ENCODE measurements at places on chromosomes 16 and 17.
A peak's percentile ranks its signal among the peaks of the same experiment; 100 is the strongest.

DNA sequence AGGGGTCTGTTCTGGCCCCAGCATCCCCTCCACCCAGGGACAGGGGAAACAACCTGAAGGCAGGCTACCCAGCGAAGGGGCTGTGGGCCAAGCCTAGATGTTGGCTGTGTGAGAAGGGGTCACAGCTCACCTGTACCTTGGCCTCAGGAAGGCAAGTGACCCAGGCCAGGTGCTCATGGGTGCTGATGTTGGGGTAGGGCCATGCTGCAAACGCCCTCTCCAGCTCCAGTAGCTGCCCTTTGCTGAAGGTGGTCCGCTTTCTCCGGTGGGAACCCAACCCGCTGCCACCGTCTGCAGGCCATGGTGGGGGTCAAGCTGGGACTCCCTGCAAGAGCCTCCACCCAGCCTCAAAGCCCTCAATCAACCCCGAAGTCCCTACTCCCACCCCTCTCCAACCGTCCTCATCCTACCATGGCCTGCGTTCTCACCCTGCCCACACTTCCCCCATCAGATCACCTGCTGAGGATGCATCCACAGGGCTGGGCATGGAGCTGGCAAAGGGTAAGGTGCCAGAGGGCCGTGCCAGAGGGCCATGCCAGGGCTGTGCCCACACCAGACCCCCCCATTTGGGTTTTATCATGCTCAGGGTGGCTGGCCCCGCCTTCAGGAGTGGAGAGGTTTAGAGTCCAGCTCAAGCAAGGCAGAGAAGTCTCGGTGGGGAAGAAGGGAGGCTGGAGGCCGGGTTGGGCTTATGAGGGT, at the start of gene SEBOX:
SEBOX (minus strand) TSS at position 535 of the 699 bp plus-strand sequence; CDS start at position 487, 48 bp downstream.
- DNase-seq = no peak

GRCh38 chr17:49053171-49053829, 56.1 kb downstream of the IGF2BP1 start:
- DNase-seq = no peak

DNA sequence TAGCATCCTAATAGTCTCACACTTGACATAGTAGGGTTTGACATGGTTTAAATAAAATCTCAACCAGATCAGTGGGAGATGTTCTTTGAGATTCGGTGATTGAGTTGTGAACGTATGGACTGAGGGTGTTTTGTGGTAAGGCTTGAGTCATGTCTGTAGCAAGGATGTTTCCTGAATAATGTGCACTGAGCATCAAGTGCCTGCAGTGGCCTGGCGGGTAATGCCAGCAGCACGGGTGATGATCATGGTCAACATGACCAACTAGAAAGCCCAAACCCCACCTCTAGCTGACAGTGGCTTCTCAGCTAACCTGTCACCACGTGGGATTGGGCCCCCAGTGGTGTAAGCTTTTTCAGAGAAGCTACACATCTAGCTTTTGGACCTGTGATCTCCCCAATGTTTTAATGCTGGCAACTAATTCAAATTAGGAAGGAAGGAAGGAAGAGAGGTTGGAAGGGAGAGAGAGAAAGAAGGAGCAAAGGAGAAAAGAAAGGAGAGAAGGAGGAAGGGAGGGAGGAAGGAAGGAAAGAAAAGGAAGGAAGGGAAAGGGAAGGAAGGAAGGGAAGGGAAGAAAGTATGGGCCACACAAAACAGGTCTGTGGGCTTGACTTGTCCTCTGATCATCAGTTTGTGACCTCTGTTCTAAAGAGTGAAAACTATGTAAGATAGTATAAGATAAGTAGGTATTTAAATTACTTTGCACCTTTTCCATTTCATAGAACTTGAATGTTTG, 55.4 kb downstream of the WWOX start:
- DNase-seq = peak; percentile 50

GRCh38 chr17:32795339-32795979, 81.5 kb downstream of the MYO1D start:
- DNase-seq = no peak

- no peak for DNase-seq
Measured at GRCh38 chr17:33201283-33201682, 91.8 kb downstream of the ASIC2 start.

- peak; percentile 92 for DNase-seq
Measured at GRCh38 chr17:58317421-58318064, 11.1 kb downstream of the TSPOAP1 start.

DNA sequence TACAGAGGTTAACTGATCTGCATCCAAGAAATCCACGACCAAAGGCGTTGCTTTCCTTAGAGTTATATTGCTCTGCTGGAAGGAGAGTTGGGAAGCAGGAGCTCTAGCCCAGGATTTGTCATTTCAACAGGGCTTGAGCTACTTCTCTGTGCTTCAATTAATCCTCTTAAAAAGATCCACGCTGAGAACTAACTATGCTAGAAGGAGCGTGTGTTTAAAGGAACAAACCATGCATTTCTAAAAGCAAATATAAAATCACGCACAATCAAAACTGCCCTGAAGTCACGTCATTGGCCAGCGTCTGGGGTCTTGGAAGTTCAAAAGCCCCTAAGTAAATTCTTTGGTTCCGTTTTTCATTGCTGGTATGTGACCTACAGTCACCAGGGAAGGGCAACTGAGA, 1.1 kb downstream of the ARL6IP1 start:
- DNase-seq = no peak

GRCh38 chr17:8072341-8072728, 15.2 kb downstream of the ALOX12B start:
- DNase-seq = no peak

- DNase-seq = no peak
Measured at GRCh38 chr16:49460786-49461470, 87.3 kb downstream of the C16orf78 start.

DNA sequence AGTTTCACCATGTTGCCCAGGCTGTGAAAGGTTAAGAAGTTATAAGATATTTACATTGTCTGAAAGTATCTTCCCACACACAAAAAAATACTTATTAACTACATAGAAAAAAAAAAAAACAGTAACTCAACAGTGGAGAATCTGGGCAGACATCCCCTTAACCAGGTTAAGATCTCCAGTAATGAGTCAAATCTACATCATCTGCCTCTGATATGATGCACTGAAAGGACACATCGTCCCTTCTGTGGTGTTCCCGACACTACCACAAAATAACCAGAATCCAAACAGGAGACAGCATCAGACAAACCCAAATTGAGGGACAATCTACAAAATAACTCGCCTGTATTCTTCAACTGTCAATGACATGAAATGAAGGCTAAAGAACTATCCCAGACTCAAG, 40.0 kb downstream of the CMTM4 start:
- peak; percentile 8 for DNase-seq

DNA sequence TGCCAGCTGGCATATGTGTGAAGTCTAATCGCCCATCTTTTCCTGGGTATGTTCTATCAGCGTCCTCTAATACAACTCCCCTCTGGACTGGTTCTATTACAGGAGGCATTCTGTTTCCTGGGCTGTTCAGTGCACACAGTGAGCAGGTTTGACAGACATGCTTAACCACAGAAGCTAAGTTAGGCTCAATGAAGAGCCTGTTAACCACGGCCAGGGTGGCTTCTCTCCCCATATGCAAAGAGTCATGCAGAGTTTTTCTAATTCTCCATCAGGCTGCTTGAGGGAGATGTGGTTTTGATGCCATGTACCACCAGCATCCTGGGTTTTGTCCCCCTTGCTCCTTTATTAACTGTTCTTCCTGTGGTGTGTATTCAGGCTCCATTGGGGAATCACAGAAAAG, 57.2 kb upstream of the ALOX12 start:
- DNase-seq = no peak

DNA sequence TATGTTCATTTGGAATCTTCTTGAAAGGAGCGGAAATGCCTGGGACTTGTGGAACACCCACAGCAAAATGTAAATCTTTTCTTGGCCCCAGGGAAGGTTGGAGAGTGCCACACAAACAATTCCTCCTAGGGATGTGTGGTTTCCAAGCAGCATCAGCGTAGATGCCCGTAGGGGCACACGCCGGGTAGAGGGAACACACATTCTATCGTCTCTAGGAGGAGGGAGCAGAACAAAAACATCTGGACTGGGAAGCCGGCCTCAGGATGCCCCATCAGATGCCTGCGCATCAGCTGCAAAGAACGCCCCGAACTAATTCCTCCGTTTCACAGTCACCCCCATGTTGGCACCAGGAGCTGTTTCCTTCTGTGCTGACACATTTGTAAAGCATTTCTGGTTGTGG, 357.9 kb upstream of the ZFHX3 start:
- DNase-seq = no peak

GRCh38 chr16:82059161-82059982, 24.3 kb downstream of the HSD17B2 start:
- DNase-seq = no peak

DNA sequence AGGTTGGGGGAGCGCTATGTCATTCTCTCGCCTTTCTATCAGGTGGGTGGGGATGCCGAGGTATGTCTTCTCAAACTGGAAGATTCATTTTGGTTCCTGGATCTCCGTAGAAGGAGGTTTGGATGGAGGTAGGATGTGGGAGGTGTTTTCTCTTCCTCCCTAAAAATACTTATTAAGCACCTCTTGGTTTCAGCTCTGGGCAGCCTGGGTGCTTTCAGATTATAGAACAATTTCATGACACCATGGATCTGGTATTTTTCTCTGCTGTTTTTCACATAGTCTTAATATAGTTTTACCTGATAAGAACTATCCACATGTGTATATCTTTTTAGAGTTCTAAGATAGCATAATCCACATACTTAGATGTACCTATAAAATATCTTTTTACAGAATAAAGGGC, 92.9 kb downstream of the YPEL2 start:
- no peak for DNase-seq

Data from activated CD4-positive, alpha-beta T cell treated with anti-CD3 and anti-CD28 coated beads, Interleukin-10, Interleukin-2, amounts not matched to agents 100 ng/mL and 50 ng/mL, durations not matched to agents 16 hours and 8 hours (primary cell).